HEK293T (cell line): ENCODE measurements at places on chromosomes 7 and 10.
A peak's percentile ranks its signal among the peaks of the same experiment; 100 is the strongest.

GRCh38 chr7:18532813-18533212 is 37.3 kb downstream of the HDAC9 start:
- DNase-seq, result no peak

DNA sequence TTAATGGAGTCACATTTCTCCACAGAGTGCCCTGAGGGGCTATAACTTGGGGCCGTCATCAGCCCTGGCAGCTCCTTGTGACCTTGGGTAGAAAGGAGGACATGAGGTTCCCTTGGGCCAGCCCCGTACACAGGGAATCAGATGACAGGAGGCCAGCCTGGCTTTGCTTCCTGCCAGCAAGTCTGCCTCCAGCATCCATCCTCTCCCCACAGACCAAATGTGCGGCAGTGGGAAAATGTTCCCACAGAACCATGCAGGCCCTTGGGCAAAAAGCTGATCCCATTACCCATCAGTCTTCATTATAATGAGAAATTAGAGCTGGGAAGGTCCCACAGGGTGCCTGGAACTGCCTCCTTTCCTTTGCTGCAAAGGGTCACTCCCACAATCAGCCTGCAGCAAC is 908.3 kb downstream of the GRID1 start:
- no peak for DNase-seq

DNA sequence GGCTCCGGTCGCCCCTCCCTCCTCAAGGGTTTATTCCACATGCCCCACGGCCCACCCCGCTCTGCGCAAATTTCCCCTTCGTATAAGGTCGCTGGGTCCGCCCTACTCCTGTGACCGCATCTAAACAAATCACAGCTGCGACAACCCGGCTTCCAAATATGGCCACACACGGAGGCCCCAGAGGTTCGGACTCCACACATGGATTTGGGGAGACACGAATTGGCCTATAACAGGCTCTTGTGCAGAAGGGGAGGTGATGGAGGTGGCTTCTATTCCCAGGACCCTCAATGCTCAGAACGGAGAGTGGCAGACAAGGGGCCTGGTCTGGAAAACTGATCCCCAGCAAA is 90.1 kb downstream of the FOXL3 start:
- no peak for DNase-seq

DNA sequence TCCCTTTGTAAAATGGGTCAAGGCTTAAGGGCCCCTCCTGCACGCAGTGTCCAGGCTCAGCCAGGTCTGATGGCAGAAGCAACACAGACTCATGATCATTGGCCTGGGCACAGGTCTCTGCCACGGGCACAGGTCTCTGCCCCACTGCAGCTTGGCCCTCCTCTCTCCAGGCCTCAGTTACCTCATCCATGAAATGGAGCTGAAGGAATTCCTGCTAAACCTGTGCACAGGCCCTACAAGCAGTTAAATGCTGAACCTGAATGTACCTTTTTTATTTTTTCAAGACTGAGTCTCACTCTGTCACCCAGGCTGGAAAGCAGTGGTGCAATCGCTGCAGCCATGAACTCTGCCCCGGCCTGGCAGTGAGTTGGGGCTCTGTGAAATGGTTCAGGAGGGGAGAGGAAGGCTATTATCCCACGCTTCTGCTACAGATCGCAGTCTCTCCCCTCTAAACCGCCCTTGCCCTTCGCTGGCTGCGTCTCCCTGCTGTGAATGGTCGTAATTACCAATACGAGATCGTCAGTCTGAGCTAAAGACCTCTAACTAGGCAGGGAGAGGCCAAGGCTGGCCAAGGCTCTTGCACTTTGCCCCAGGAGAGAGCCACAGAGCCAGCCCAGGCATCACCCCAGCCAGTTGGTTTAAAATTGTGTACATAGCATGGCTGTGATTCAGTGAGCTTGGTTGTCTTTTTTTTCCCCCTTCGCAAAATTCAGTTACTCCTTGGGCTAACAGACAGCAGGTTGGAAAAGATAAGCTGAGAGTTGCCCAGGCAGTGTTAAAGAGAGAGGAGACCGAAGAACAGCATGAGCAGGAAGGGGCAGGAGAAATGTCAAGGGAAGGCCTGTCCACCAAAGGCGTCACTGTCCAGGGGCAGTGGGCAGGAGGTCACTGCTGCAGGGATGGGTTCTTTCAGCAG is 93.0 kb upstream of the KCTD7 start:
- DNase-seq, result no peak

GRCh38 chr7:23864973-23865372 is 155.0 kb downstream of the STK31 start:
- DNase-seq, result no peak

DNA sequence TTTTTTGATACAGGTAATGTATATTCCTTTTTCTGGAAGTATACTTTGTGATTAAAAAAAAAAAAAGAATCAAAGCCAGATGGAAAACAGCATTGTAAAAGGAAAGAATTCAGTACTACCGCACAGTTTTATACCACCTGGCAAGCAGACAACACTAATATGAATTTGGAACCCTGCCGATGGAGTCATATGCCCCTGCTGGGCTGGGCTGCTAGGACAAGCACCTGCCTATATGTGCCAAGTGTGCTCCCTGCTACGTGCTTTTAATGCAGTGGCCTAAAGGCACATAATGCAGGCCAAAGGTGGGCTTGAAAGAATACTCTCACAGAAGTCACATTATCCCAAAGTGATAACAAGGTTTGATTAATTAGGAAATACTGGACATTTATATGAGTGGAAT is 29.8 kb upstream of the WAC start:
- peak; percentile 33 for DNase-seq
